ENCODE measurements at places on chromosomes 2 and 18. TPM values are rescaled to one million over a fixed set of nuclear protein-coding genes. Genes with fewer than 3 reads are reported as not detected.

PREPL gene
- 23.4 TPM for total RNA-seq

ICOS gene
- 122 TPM for total RNA-seq

DDX1 gene
- total RNA-seq, result 27.6 TPM

CKAP2L gene
- 0.97 TPM for total RNA-seq
